ENCODE measurements at places on chromosomes 1 and 21.
A peak's percentile ranks its signal among the peaks of the same experiment; 100 is the strongest.

DNA sequence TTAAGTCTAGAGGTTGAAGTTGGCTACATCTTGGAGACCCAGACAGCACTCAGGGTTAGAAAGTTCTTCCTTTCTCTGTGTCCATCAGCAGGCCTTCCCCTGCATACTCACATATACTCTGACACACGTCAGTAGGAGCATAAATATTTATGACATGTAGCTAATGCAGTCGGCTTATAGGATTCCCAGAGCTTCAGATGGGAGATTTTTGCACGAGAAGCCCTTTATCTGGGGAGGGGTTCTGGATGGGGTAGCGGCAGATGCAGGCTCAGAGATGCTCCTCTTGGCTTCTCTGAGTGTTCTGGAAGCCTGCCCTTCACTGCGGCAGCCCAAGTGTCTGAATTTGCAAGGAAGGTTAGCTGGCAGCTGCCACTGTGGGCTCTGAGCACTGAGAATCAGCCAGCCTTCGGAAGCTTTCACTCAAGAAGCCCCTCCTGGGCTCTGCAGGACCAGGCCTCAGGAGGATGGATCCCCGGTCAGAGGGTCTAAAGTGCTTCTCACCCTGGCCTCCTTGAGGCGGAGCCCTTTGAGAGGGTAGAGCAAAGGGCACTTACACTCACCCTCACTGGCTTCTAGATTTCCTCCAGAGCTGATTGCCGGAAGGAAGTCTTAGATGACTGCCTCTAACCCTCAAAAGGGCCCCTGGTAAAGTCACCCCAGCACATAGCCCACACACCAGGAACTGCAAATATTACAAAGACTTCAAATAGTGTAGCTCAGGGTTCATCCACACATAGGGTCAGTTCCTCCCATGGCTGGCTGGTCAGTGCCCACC is 68.1 kb upstream of the NFASC start:
- DNase-seq, result no peak

GRCh38 chr1:156677616-156678596 is 699 bp upstream of the NES start:
- peak; percentile 67 for DNase-seq

DNA sequence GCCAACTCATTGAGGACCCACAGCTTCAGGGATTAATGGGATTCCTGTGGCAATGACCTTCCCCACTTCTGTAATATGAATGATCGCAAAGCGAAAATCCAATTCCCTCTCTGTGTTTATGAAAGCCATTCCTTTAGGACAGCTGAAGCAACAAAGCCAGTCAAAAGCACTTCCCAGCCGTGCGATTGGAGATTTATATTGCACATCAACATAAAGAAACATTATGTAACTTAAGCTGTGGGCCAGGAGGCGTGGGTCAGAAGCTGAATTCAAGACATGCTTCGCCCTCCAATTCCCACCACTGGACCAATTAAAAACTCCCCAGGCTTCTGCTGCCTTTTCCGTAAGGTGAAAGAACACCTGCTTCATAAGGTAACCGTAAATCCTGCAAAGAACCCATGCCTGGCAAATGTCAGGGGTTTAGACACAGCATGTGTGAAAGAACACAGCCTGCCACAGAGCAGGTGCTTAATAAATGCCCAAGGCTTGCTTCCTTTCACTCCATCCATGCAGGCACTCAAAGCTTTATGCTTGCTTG is 138.9 kb upstream of the SOD1 start:
- no peak for DNase-seq

- DNase-seq, result no peak
Observed at GRCh38 chr1:247506831-247507230, 29.4 kb downstream of the OR2C3 start.

- DNase-seq, result no peak
Observed at GRCh38 chr1:215044151-215044550, 38.4 kb upstream of the KCNK2 start.

Data from mammary epithelial cell (primary cell).